Activated naive CD4-positive, alpha-beta T cell treated with anti-CD3 and anti-CD28 coated beads, Interleukin-2, amount 10 ng/mL, durations not matched to agents 7 days and 5 days (primary cell): ENCODE measurements at places on chromosomes 11 and 22.

DNA sequence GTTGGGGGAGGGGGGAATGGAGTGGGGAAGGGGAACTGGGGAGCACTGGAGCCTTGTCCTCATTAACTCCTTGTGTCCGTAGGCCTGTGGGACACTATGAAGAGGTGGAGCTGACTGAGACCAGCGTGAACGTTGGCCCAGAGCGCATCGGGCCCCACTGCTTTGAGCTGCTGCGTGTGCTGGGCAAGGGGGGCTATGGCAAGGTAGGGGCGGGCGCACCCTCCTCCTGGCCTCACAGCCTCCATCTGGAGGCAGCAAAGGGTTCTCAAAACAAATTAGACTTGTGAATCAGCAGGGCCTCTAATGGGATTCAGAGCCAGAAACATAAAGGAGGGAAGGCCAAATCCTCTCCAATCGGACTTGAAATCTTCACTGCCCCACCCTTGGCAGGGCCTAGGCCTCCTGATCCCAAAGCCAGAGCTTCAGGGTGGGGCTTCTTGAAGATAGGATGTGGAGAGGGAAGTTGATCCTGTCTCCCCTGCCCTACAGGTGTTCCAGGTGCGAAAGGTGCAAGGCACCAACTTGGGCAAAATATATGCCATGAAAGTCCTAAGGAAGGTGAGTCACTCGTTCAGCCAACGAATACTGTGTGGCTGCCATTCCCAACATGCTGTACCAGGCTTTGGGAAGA, 859 bp downstream of the RPS6KB2 start:
- DNase-seq, result no peak

- no peak for DNase-seq
These were observed 26.4 kb downstream of the MYEOV start for GRCh38 chr11:69320326-69320725.

- DNase-seq, result no peak
These were observed 30.9 kb downstream of the PARVA start for GRCh38 chr11:12408156-12408770.

DNA sequence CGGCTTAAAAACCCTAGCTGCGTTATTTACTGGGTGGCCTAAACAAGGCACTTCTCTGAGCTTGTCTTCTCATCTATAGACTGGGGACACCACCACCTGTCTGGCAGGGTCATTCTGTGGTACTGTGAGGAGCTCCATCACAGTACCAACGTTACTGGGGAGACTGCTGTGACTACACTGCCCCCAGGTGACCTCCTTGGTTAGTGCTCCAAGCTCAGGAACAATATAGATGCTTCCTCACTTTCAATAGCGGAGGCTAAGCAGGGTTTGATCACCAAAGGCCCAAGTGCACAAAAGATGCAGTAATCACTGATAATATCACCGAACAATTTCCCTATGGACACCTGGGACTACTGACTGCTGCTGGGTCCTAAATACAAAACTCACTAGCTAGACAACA, 18.8 kb downstream of the PRPF19 start:
- peak; percentile 71 for DNase-seq

- DNase-seq, result no peak
These were observed 10.9 kb downstream of the GAS2 start for GRCh38 chr11:22677153-22677903.

DNA sequence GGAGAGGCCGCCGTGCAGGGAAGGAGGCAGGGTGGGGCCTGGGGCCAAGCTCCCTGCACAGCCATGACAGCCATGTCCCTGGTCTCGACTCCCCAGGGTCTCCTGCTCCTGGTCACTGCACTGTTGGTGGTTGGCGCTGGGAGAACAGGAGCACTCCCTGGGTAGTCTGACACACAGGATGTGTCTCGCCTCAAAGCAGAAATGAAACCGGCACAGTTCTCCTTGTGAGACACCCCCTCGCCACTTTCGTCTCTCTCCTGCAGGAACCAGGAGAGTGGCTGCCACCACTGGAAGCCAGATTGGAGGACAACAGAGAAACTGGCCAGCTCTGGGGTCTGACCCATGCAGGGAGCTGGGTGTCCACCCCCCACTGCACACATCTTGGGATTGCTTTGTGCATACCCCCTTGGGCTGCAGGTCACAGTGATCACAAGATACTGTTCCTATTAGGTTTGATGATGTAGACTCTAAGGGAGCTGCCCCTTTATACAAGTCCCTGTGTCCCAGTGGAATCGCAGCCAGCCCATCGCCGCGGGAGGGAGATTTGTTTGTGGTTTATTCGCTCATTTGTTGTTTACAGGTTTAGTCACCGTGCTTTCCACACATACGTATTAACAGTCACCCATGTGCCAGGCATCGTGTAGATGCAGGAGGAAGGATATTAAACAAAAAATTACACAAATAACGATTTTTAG, 27.0 kb upstream of the YWHAH start:
- DNase-seq, result peak; percentile 23

DNA sequence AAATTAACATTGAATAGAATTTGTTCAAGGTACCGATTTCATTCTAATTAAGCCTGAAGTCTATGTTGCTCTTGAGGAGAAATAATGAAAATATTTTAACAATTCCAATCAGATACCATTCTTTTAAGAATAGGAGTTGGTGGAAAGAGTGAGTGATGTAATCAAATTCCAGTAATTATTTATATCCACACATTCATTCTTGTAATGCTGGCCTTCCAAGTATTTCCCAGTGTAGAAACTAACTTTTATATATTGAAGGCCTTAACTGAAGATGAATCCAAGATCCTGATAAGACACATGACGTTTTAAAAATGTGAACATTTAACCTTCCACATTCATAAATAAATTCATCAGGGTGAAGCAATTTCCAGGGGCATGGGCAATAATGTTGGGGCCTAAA, 36.6 kb upstream of the PAX6 start:
- no peak for DNase-seq

DNA sequence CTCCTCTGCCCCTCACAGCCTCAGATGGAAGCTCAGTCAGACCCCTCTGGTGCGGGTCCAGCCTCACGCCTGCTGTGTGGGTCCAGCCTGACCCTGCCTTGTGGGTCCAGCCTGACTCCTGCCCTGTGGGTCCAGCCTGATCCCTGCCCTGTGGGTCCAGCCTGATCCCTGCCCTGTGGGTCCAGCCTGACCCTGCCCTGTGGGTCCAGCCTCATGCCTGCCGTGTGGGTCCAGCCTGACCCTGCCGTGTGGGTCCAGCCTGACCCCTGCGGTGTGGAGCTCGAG, 445.3 kb downstream of the BRD1 start:
- DNase-seq, result no peak

DNA sequence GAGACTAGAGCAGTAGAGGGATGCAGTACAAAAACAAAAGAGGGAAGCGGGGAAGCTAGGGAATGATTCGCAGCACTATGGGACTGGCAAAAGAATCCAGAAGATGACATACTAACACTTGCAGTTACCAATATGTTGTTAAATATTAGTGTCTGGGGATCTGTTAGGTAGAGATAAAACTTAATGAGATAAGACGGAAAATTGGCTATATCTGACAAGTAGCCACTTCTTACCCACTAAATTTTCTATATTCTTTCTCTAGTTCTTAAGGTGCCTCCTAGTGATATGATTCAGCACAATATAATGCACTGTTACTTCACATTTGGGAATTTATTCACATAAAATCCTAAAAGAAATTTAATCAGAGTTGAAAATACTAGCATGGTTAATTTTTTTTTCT, 30.8 kb downstream of the CCDC90B start:
- no peak for DNase-seq

DNA sequence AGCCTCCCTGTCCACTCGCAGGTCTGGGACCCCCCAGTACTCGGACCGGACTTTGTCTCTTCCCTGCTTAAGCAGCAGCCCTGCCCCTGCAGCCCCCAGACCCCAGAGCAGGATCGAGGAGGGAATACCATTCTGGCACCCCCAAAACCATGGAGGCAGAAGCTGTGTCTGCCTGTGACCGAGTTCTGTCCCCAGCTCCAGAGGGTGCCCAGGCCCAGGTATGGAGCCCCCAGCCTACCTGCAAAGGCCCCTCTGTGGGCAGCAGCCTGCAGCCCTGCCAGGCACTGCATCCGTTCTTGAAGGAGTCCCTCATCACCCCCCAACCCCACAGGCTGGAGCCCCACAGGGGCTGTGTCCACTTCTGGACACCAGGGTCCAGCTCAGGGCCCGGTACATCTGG, 163.8 kb downstream of the BRD1 start:
- DNase-seq, result no peak

- peak; percentile 3 for DNase-seq
These were observed 199.9 kb downstream of the IGLL1 start for GRCh38 chr22:23380230-23380573.

GRCh38 chr11:80365076-80365725, 924.4 kb upstream of the TENM4 start:
- DNase-seq, result no peak

- no peak for DNase-seq
These were observed 389.2 kb downstream of the SOX6 start for GRCh38 chr11:15967166-15967565.

DNA sequence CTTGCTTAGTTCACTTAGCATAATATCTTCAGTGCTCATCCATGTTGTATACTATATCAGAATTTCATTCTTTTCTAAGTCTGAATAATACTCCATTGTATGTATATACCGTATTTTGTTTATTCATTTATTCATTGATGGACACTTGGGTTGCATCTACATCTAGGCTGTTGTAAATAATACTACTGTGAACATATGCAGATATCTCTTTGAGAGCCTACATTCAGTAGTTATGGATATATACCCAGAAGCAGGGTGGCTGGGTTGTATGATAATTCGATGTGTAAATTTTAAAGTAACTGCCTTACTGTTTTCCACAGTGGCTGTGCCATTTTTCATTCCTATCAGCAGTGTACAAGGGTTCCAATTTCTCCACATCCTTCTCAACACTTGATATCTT, 116.5 kb downstream of the TMEM135 start:
- no peak for DNase-seq

- DNase-seq, result no peak
These were observed 8.5 kb downstream of the TMEM132A start for GRCh38 chr11:60932605-60933356.

DNA sequence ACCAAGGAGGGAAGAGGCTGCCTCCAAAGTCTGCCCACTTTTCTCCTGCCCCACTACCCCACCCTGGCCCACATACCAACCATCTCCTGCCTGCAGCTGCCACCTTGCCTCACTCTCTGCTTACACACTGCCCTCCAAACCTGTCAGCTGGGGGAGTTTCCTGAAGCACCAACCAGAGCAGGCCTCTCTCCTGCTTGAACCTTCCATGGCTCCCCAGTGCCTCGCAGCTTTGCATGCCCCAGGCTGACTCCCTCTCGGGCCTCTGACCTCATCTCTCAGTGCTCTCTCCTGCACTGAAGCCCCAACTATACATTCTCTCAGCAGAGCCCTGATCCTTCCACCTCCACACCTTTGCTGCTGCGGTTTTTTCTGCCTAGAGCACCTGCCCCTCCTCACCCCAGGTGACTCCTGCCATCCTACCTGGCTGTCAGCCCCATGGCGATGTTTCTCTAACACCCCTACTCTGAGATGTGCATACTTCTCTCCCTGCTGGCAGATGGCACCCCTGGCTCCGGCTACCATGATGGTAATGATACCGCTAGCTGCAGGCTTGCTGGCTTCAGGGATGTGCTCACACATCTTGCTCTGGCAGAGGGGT, 43.5 kb downstream of the MN1 start:
- DNase-seq, result no peak
